ENCODE measurements at places on chromosomes 3 and 15.
A peak's percentile ranks its signal among the peaks of the same experiment; 100 is the strongest.

DNA sequence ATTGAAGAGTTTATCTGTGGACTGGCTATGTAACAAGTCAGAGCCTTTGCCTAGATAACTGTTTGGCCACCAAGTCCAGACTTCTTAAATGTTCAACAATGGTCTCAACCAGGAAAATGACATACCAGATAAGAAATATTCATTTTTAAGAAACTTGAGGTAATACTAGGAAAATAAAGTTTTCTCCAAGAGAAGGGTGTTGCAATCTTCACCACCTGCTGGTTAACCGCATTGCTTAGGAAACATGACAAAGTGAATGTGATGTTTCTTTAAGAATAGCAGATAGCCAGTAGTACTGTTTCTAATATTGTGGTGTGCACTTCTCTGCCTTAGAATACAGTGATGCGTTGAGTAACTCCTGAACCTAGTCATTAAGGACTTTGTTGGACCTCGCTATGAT, 321.5 kb upstream of the CADM2 start:
- DNase-seq = no peak

DNA sequence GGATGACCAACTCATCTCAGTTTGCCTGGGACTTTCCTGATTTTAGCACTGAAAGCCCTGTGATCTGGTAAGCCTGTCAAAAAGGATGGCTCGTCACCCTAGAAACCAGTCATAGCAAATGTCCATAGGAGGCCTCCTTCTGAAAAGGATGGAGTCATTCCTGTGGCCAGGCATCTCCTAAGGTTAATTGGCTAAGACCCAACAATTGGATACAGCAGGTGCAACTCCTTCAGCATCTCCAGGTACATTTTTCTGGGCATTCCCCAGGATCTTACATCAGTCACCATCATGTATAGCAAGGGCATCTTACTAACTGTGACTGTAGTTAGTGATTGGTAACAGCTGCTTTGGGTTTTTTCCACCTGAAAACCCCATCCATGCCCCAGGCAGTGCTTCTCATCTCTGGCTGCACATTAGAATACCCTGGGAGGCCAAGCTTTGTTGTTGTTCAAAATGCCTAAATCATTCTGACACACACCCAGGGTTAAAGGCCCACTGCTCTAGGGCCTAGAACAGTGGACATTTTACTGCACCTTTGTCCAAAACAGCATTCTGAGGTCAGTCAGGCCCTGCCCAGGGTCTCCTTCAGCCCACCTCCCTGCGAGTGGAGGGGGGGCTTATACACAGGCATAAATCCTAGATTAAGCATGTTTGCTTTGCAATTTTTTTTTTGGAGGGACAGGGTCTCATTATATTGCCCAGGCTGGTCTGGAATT, 28.3 kb upstream of the GALNT15 start:
- peak; percentile 20 for DNase-seq

GRCh38 chr15:23855947-23856346, 168.8 kb upstream of the NDN start:
- DNase-seq = no peak

GRCh38 chr3:153038779-153039178, 123.2 kb upstream of the RAP2B start:
- peak; percentile 56 for DNase-seq

DNA sequence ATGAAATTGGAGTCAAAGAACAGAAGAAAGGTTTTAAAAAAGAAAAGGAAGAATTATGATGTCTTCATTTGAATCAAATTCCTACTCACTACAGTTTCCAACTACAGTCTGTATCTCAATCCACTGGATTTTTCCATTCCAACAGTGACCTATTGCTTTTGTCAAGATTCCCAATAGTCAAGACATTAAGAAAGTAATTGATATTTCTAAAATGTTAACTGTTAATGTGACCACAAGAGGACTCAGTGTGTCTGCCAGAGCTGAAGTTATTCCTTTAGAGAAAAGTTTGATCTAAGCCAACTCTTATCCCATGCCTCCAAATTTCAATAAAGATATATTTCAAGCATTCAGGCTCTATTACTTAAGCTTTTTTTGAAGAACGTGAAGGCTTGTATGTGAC, 163.2 kb downstream of the CACNA1D start:
- DNase-seq = no peak

DNA sequence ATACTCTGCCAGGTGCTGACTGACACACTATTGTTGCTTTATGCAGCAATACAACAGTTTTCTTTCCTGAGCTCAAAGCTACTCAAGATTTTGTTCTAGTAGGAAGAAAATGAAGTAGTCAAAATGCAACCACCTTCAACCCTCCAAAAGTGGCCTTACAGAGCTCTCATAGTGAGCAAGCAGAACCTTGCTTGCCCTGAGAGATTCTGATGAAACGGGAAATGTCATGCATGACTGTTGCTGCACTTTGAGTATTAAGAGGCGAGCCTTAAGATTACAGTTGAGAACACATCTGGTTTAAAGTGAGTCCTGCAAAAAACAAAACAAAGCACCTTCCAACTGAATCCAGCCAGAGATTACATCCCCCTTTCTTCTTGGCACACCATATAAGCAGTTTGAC, 29.7 kb downstream of the MINDY4B start:
- DNase-seq = no peak

- DNase-seq = no peak
These were observed 15.0 kb upstream of the TRANK1 start for GRCh38 chr3:36959821-36960220.

- DNase-seq = no peak
These were observed 521.8 kb upstream of the CNTN3 start for GRCh38 chr3:75136100-75136897.

GRCh38 chr3:161946443-161946960, 449.9 kb downstream of the OTOL1 start:
- no peak for DNase-seq

GRCh38 chr3:50873376-50874157, 198.8 kb downstream of the DOCK3 start:
- DNase-seq = no peak

GRCh38 chr15:80633221-80633620, 61.9 kb upstream of the ABHD17C start:
- DNase-seq = no peak

- no peak for DNase-seq
These were observed 6.1 kb downstream of the DNASE1L3 start for GRCh38 chr3:58204720-58205119.

GRCh38 chr3:184175506-184175905, 851 bp downstream of the AP2M1 start:
- no peak for DNase-seq

GRCh38 chr3:158094235-158095110, 11.7 kb downstream of the SHOX2 start:
- DNase-seq = no peak

DNA sequence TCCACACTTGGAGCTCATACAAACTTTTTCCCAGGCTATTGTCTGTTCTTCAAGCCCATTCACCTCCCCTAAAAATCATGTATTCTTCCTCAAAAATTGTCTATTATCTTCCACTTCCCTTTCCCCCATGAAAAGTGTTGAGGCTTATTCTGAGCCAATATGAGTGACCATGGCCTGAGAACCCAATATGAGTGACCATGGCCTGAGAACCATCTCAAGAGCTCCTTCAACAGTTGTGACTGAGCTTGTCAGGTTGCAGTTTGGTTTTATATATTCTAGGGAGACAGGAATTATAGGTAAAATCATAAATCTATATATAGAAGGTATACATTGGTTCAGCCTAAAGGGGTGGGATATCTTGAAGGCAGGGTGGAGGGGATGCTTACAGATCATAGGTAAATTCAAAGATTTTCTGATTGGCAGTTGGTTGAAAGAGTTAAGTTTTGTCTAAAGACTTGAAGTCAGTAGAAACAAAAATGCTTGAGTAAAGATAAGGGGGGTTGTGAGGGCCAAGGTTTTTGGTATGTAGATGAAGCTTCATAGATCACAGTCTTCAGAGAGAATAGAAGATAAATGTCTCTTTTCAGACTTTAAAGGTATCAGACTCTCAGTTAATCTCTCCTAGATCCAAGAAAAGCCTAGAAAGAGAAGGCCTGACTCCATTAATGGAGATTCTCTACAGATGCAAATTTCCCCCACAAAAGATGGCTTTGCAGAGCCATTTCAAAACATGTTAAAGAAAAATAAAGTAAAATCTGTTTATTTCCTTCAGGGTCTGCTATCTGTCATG, 95.8 kb downstream of the TGFBR2 start:
- no peak for DNase-seq

DNA sequence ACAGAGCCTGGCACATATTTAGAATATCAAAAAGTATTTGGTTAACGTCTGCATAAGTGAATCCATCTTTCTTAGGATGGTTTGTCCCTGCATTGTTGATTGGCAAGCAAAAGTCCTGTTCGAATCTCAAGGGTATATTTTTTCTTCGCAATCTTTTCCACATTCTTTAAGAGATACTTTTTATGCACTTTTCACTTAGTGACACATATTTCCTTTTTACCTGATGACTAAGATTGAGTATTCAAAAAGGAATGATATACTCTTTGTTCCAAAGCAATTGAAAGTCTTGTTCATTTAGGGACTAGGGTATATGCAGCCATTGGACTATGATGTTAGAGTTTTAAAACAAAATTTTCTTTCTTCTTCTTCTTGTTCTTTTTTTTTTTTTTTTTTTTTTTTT, 349.9 kb downstream of the NLGN1 start:
- DNase-seq = peak; percentile 37

GRCh38 chr3:189698811-189699210, 67.6 kb downstream of the TP63 start:
- no peak for DNase-seq
